Mesenteric fat pad (tissue), 1 donor: ENCODE measurements at places on chromosomes 1 and 21. TPM values are rescaled to one million over a fixed set of nuclear protein-coding genes. Genes with fewer than 3 reads are reported as not detected.

TPRG1L gene
- 54.0 TPM for total RNA-seq

SLAMF1 gene
- total RNA-seq = 0.84 TPM

SLC9C2 gene
- 0.16 TPM for total RNA-seq

PIK3C2B gene
- total RNA-seq = 47.1 TPM

CYP4Z1 gene
- total RNA-seq = 2.5 TPM

ERO1B gene
- 7.1 TPM for total RNA-seq

ACTA1 gene
- not detected for total RNA-seq

CFAP74 gene
- not detected for total RNA-seq

TP73 gene
- total RNA-seq = not detected

KDF1 gene
- not detected for total RNA-seq

MLLT11 gene
- total RNA-seq = 0.64 TPM

COL9A2 gene
- 0.48 TPM for total RNA-seq

NPHS2 gene
- total RNA-seq = not detected

TNFAIP8L2 gene
- 8.0 TPM for total RNA-seq

OR2AK2 gene
- not detected for total RNA-seq
